ENCODE measurements at places on chromosomes 7 and 10. TPM values are rescaled to one million over a fixed set of nuclear protein-coding genes. Genes with fewer than 3 reads are reported as not detected.

The TACR2 gene
- not detected for polyA plus RNA-seq

The ASB10 gene
- not detected for polyA plus RNA-seq

The OR2A42 gene
- not detected for polyA plus RNA-seq

The BTAF1 gene
- 64.3 TPM for polyA plus RNA-seq

The GRM3 gene
- 15.9 TPM for polyA plus RNA-seq
